ENCODE measurements at places on chromosomes 16 and 17. TPM values are rescaled to one million over a fixed set of nuclear protein-coding genes. Genes with fewer than 3 reads are reported as not detected.

Gene CFAP119
- 11.1 TPM for total RNA-seq

Gene ZNF469
- total RNA-seq: 2.0 TPM

Gene PRRT2
- 3.2 TPM for total RNA-seq

Gene GLTPD2
- total RNA-seq: not detected

Gene TMEM98
- total RNA-seq: 47.9 TPM

Gene CDK3
- total RNA-seq: 8.4 TPM

Gene CRYBA1
- total RNA-seq: not detected

Gene SNX20
- 15.4 TPM for total RNA-seq

Gene NTN3
- total RNA-seq: 0.24 TPM

Gene ASGR2
- 1.3 TPM for total RNA-seq

- peak; percentile 80 for DNase-seq
- peaks cover 31% of the 10 kb centered on the region for H3K27me3 ChIP-seq
- H3K4me1 ChIP-seq: peaks cover 9% of the 10 kb centered on the region
- no peaks in the 10 kb centered on the region for H3K36me3 ChIP-seq
- H3K27ac ChIP-seq: no peak overlapping the region
Observed at GRCh38 chr17:43994272-43995149, 9.9 kb upstream of the NAGS start.

- no peaks in the 10 kb centered on the region for H3K36me3 ChIP-seq
- no peak overlapping the region for H3K4me3 ChIP-seq
- no peaks in the 10 kb centered on the region for H3K27me3 ChIP-seq
- no peak overlapping the region for H3K27ac ChIP-seq
Observed at GRCh38 chr16:7744546-7745264, 412.1 kb downstream of the RBFOX1 start.

DNA sequence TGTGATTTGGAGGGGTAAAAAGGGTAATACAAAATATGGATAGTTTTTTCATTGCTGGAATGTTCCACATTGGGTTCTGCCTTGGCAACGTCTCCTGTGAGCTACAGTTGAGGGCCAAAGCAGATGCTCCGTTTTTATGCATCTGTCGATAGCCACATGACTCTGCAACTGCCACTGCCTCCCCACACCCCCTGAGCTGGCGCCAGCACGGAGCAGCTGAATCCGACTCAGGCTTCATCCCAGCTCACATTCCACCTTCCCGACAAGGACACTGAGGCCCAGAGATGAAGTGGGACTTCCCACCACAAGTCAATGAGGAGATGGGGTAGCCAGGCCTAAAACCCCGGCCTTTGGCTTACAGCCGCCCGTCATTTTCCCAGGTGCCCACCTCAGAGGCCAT, 334.1 kb downstream of the CDH13 start:
- no peak overlapping the region for H3K27ac ChIP-seq
- H3K36me3 ChIP-seq: no peaks in the 10 kb centered on the region
- DNase-seq: no peak
- no peaks in the 10 kb centered on the region for H3K27me3 ChIP-seq
- H3K4me3 ChIP-seq: no peak overlapping the region

DNA sequence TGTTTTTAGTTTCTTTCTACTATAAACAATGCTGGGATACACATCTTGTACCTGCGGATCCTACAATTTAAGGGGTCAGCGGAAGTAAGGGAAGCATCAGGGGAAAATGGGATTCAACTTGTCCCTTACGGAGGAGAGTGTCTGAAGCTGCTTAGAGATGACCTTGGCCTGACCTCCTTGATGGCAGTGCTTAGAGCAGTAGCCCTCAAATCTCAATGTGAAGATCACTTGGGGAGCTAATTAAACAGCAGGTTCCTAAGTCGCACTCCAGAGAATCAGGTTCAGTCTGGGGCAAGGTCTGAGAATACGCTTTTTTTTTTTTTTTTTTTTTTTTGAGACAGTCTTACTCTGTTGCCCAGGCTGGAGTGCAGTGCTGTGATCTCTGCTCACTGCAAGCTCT, 9.6 kb upstream of the METTL16 start:
- no peaks in the 10 kb centered on the region for H3K27me3 ChIP-seq
- no peaks in the 10 kb centered on the region for H3K36me3 ChIP-seq
- no peak overlapping the region for H3K4me3 ChIP-seq
- H3K4me1 ChIP-seq: no peaks in the 10 kb centered on the region

- no peaks in the 10 kb centered on the region for H3K36me3 ChIP-seq
- no peak for DNase-seq
- no peak overlapping the region for H3K4me3 ChIP-seq
- H3K27me3 ChIP-seq: no peaks in the 10 kb centered on the region
- peaks cover 7% of the 10 kb centered on the region for H3K4me1 ChIP-seq
Observed at GRCh38 chr16:22001591-22001990, 675 bp upstream of the PDZD9 start.

- H3K4me3 ChIP-seq: no peak overlapping the region
- no peak overlapping the region for H3K27ac ChIP-seq
- no peaks in the 10 kb centered on the region for H3K36me3 ChIP-seq
- DNase-seq: no peak
- H3K4me1 ChIP-seq: no peaks in the 10 kb centered on the region
Observed at GRCh38 chr16:12627394-12627793, 176.3 kb downstream of the CPPED1 start.

DNA sequence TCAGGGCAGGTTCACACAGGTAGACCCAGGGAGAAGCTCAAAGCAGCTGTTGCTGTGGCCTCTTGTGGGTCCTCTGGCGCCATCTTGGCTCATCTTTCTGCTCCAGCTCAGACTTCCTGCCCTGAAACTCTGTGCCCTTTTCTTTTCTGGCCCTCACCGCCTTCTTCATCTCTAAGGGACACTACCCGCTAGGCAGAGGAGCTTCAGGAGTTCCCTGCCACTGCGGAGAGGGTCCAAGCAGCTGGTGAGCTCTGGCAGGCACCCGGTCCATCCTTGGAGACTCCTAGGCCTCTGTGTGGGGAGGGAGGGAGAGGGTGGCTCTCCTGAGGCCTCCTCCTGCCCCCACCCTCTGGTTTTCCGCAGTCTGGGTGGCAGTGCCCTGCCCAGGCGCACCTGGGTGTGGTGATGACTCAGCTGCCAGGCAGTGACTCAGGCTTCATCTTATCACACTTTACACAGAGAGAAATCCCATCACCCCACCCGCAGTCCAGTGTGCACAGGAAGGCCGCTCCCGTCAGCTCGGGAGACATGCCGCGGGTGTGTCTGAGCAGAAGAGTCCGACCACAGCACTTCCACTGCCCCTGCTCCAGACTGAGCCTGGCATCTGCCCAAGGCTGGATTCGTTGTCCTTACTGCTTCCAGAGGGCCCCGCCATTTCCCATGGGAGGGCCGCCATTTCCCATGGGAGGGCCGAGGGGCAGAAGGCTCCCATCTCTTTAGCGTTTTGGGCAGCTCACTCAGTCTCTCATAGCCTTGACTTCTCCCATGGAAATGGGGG, 7.3 kb downstream of the NT5C start:
- peak; percentile 78 for DNase-seq
- peak overlapping the region; percentile 83 for H3K27ac ChIP-seq
- H3K27me3 ChIP-seq: no peaks in the 10 kb centered on the region

GRCh38 chr16:66926961-66927436, 1.7 kb upstream of the RRAD start:
- H3K27me3 ChIP-seq: peaks cover 13% of the 10 kb centered on the region
- peaks cover 10% of the 10 kb centered on the region for H3K36me3 ChIP-seq
- peaks cover 55% of the 10 kb centered on the region for H3K4me1 ChIP-seq
- no peak overlapping the region for H3K4me3 ChIP-seq
- H3K27ac ChIP-seq: peak overlapping the region; percentile 79

GRCh38 chr16:67941469-67942199, 2.3 kb downstream of the LCAT start:
- no peak for DNase-seq
- no peak overlapping the region for H3K4me3 ChIP-seq
- H3K36me3 ChIP-seq: peaks cover 68% of the 10 kb centered on the region

- DNase-seq: no peak
- no peak overlapping the region for H3K27ac ChIP-seq
- H3K27me3 ChIP-seq: peaks cover 3% of the 10 kb centered on the region
- no peak overlapping the region for H3K4me3 ChIP-seq
- H3K36me3 ChIP-seq: no peaks in the 10 kb centered on the region
- H3K4me1 ChIP-seq: no peaks in the 10 kb centered on the region
Observed at GRCh38 chr16:82027629-82028064, 7.4 kb upstream of the HSD17B2 start.

DNA sequence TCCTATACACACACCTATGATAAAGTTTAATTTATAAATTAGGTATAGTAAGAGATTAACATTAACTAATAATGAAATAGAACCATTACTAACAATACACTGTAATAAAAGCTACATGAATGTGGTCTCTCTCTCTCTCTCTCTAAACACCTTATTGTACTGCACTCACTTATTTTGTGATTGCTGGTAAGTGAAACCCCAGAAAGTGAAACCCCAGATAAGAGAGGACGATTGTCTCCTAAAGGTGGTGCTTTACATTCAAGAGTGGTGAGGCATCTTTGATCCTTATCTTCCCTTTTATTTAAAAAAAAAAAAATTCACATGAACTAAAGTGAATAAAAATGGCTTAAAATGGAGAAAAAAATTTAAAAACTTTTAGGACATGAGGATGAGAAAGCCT, 80.1 kb upstream of the TRAP1 start:
- H3K27me3 ChIP-seq: no peaks in the 10 kb centered on the region
- no peak for DNase-seq
- H3K4me3 ChIP-seq: no peak overlapping the region

- H3K4me1 ChIP-seq: no peaks in the 10 kb centered on the region
- H3K4me3 ChIP-seq: no peak overlapping the region
- H3K27ac ChIP-seq: no peak overlapping the region
- no peaks in the 10 kb centered on the region for H3K27me3 ChIP-seq
Observed at GRCh38 chr17:20925091-20925490, 117.7 kb downstream of the USP22 start.

GRCh38 chr17:76714822-76715495, 4.2 kb upstream of the MXRA7 start:
- H3K4me3 ChIP-seq: no peak overlapping the region
- H3K4me1 ChIP-seq: peaks cover 42% of the 10 kb centered on the region
- no peaks in the 10 kb centered on the region for H3K27me3 ChIP-seq
- peaks cover 69% of the 10 kb centered on the region for H3K36me3 ChIP-seq

GRCh38 chr17:4327606-4328005, 38.9 kb downstream of the UBE2G1 start:
- no peaks in the 10 kb centered on the region for H3K36me3 ChIP-seq
- no peak overlapping the region for H3K4me3 ChIP-seq
- no peaks in the 10 kb centered on the region for H3K27me3 ChIP-seq
- H3K27ac ChIP-seq: no peak overlapping the region
- DNase-seq: no peak
- peaks cover 14% of the 10 kb centered on the region for H3K4me1 ChIP-seq

DNA sequence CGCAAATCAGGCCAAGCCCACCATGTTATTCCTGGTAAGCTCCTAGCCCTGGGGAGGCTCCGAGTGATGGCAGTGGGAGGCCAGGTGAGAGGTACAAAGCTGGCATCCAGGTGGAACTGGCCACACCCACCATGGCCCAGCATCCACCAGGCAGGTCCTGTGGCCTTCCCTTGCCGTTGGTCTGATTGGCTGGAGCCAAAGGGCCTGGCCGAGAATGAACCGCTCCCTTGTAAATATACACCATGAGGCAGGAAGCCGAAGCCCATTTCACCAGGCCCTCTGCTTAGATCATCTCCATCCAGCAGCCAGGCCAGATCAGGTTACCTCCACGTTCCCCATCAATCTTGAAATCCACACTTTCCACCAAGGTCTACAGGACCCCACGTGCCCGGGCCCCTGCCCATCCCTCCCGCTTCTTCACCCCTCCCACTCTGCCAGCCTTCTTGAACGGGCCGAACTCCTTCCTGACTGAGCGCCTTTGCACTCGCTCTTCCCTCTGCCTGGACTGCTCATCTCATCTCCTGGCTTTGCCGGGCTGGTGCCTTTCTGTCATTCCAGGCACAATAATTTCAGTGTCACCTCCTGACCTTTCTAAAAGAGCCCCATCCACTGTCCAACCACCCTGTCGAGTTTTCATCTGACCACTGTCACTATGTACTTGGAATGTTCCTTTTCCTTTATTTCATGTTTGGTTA, 5.8 kb downstream of the SOCS1 start:
- peaks cover 5% of the 10 kb centered on the region for H3K36me3 ChIP-seq
- H3K4me1 ChIP-seq: peaks cover 27% of the 10 kb centered on the region
- H3K27ac ChIP-seq: no peak overlapping the region
- DNase-seq: no peak
- no peak overlapping the region for H3K4me3 ChIP-seq

- no peak overlapping the region for H3K4me3 ChIP-seq
- H3K36me3 ChIP-seq: peaks cover 31% of the 10 kb centered on the region
- H3K4me1 ChIP-seq: peaks cover 17% of the 10 kb centered on the region
- H3K27me3 ChIP-seq: no peaks in the 10 kb centered on the region
- no peak for DNase-seq
Observed at GRCh38 chr17:17491546-17491988, 4.6 kb downstream of the RASD1 start.

GRCh38 chr17:32485261-32486110, 1.3 kb upstream of the CDK5R1 start:
- H3K4me3 ChIP-seq: peak overlapping the region; percentile 51
- H3K27me3 ChIP-seq: no peaks in the 10 kb centered on the region
- H3K27ac ChIP-seq: peak overlapping the region; percentile 66
- peak; percentile 33 for DNase-seq

- H3K36me3 ChIP-seq: no peaks in the 10 kb centered on the region
- H3K27ac ChIP-seq: no peak overlapping the region
- no peak overlapping the region for H3K4me3 ChIP-seq
- DNase-seq: no peak
- no peaks in the 10 kb centered on the region for H3K4me1 ChIP-seq
- no peaks in the 10 kb centered on the region for H3K27me3 ChIP-seq
Observed at GRCh38 chr17:50514936-50515702, 6.9 kb downstream of the MYCBPAP start.

DNA sequence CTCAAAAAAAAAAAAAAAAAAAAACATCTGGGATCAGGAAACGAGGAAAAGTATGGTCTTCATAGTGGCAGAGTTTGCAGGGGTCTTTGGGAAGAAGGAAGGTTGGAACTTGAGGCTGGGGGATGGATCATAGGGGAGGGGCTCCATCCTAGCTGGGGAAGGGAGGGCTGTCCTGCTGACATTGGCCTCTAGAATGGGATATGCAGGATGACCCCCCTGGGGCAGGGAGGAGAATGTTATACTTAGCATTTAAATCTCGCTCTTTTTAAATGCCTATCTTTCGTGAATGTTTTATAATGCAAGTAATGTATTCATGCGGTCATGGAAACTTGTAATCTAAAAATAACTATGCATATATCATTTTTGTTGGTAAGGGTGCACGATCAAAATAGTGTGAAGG, 33.2 kb downstream of the TMEM235 start:
- no peak overlapping the region for H3K4me3 ChIP-seq
- H3K36me3 ChIP-seq: no peaks in the 10 kb centered on the region
- no peaks in the 10 kb centered on the region for H3K27me3 ChIP-seq
- DNase-seq: no peak
- peaks cover 54% of the 10 kb centered on the region for H3K4me1 ChIP-seq

DNA sequence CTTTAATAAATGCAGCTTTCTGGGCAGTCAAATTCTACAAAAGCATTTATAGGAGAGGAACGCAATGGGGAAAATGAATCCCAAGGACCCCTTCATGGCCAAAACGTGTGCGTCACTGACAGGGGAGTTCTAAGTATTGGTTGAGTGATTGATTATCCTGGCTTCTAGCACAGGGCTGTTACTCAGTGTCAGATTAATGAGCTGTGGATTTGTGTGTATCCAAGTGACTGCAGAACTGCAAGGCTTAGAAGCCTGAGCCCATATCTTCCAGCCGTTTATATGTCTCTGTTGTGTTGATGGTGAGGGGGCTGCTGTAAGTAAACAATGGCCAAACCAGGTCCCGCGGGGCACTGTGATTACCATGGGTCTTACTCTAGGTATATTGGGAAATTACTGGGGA, 129.4 kb downstream of the SHISA9 start:
- DNase-seq: no peak
- H3K4me1 ChIP-seq: no peaks in the 10 kb centered on the region
- no peaks in the 10 kb centered on the region for H3K27me3 ChIP-seq
- H3K36me3 ChIP-seq: no peaks in the 10 kb centered on the region
- H3K4me3 ChIP-seq: no peak overlapping the region
